ENCODE measurements at places on chromosomes 6 and 20. TPM values are rescaled to one million over a fixed set of nuclear protein-coding genes. Genes with fewer than 3 reads are reported as not detected.

TMEM217 gene
- total RNA-seq: 2.9 TPM

IL17A gene
- not detected for total RNA-seq

JPH2 gene
- total RNA-seq: 16.3 TPM

TSPO2 gene
- not detected for total RNA-seq

RSPO3 gene
- total RNA-seq: 0.66 TPM

CLIC5 gene
- not detected for total RNA-seq

RIMS1 gene
- not detected for total RNA-seq

SPDEF gene
- not detected for total RNA-seq

MCCD1 gene
- total RNA-seq: not detected

CAPN11 gene
- total RNA-seq: 0.43 TPM

WFDC12 gene
- not detected for total RNA-seq

BTN1A1 gene
- not detected for total RNA-seq

EYA4 gene
- 0.22 TPM for total RNA-seq

TINAG gene
- total RNA-seq: not detected

BMP7 gene
- total RNA-seq: not detected

DYNLT2 gene
- 1.1 TPM for total RNA-seq

THEMIS gene
- not detected for total RNA-seq

PAX1 gene
- not detected for total RNA-seq

BPIFB1 gene
- not detected for total RNA-seq

LMBRD1 gene
- 29.5 TPM for total RNA-seq

VAPB gene
- 14.9 TPM for total RNA-seq

SLC4A11 gene
- 2.2 TPM for total RNA-seq

TMEM14A gene
- 4.8 TPM for total RNA-seq

RPP40 gene
- 15.5 TPM for total RNA-seq

LST1 gene
- total RNA-seq: not detected

SRPK1 gene
- 51.4 TPM for total RNA-seq

BMP5 gene
- not detected for total RNA-seq

MPC1 gene
- total RNA-seq: 20.0 TPM

GDAP1L1 gene
- total RNA-seq: not detected

C6orf141 gene
- total RNA-seq: 0.72 TPM

SLC35B2 gene
- 116 TPM for total RNA-seq

PMEPA1 gene
- 1.0 TPM for total RNA-seq

TNNC2 gene
- total RNA-seq: 0.66 TPM

HLA-DRA gene
- 0.72 TPM for total RNA-seq

CDS2 gene
- total RNA-seq: 61.7 TPM

PAK5 gene
- not detected for total RNA-seq

IL17F gene
- not detected for total RNA-seq

USP49 gene
- 2.8 TPM for total RNA-seq

Measured in placental pericyte (primary cell).